ENCODE measurements at places on chromosomes 1 and 21.

DNA sequence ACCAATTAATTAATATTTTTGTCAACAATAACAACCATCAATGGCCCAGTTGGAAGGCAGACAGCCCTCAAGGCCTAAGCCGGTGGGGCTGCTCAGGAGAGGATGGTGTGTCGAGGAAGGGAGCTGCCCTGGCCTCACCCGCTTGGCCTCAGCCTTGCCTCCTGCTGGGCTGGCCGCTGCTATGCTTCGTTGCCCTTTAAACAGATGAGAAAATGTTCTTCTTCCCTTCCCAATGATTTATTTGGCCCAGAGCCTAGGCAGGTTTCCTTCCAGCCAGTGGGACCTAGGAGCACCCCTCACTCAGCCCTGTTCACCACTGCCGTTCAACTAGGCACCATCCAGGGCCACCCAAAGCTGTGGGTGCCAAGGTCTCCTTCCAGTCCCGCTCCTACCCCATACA lies 3.1 kb upstream of the ADGRB2 start:
- no peak for DNase-seq

DNA sequence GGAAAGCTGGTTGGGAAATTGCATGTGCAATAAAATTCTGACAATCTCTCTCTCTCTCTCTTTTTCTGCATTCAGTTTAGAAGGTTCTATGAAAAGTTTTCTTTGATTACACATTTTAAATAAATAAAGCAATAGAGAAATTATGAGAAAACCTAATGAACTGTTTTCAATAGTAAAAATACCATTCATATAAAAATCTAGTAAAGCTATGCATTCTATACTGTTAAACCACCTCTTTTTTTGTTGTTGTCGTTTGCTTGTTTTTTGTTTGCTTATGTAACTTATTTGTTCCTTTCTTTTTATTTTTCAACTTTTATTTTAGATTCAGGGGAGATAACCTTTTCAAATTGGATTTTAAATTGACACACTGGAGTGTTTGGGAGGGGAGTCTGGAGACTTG lies 14.1 kb upstream of the OR2B11 start:
- no peak for DNase-seq

DNA sequence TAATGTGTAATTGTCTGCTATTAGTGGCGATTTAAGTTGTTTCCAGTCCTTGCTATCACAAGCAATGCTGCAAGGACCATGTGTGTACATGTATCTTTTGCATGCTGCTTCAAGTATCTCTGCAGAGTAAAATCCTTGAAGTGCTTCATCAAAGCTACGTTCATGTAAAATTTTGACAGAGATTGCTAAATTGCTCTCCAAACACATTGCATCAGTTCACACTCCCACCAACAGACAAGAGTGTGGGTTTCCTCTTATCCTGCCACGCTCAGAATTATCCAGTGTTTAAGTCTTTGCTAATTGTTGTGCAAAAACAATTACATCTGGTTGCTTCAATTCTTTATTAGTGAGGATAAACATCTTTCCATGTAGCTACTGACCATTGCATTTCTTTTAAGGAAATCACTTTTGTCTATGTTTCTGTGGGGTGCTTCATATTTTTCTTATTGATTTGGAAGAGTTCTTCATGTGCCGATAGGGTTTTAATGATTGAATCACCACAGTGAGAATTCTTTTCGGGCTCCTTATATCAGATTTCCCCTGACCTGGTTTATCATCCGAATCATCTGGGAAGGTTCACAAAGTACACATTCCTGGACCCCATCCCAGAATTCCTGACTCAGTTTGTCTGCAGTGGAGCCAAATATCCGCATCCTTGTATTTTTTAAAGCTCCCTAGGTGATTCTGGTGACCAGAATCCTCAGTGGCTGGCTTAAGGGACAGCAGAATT lies 56.3 kb upstream of the GALNT2 start:
- DNase-seq = no peak

GRCh38 chr1:112788561-112788960 lies 73.4 kb upstream of the PPM1J start:
- no peak for DNase-seq

DNA sequence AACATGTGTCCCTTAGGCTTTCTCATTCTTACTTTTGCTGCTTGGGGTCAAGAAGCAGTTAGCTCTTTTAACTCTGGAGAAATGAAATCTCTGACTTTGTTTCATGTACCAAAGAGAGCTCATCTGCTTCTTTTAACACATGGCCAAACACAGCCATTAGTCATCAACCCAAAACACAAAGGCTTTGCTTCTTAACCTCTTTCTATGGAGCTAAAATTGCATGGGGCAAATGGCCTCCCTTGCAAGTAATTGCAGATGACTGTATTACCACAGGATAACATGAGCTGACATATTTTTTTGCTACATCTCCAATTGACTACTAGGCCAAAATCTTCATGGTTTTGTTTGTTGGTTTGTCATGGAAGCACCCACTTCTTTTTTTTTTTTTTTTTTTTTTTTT lies 300.9 kb downstream of the BRINP3 start:
- no peak for DNase-seq

- DNase-seq = no peak
Measured at GRCh38 chr1:116981521-116982037, 20.0 kb upstream of the CD101 start.

GRCh38 chr1:154270833-154271232 lies 1.6 kb upstream of the HAX1 start:
- DNase-seq = no peak

DNA sequence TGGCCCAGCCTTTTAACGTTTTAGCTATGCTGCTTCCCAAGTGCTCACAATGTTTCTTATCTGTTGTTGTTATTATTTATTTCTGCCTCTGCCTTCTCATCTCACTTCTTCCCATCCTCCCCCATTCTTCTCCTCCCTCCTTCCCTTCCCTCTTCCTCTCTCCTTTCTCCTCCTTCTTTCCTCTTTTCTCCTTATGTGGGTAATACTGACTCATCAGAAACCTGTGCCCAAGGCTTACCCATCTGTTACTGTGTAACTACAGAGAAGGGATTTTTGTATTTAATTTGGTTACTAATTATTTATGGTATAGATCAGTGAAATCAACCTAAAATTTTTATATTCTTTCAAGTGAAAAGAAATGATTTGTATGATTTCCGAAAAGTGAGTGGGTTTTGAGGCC lies 120.3 kb downstream of the KCNK2 start:
- no peak for DNase-seq

- DNase-seq = no peak
Measured at GRCh38 chr1:186819563-186819962, 9.2 kb upstream of the PLA2G4A start.

DNA sequence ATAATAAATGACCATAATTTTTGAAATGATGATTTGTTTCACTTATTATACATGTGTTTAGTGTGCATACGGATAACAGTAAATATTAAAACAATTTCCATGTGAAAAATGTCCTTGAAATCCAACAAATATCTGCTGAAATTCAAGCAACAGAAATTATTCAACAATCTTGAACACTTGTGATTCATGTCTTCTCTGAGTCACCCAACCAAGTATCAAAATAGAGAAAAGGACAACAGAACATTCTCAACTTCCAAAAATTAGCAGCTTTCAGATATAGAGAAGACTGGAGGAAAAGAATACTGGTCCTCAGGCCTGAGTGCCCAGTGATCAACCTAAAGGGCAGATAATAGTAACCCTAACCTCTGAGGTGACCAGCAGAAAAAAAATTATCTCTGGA lies 90.8 kb downstream of the VAV3 start:
- no peak for DNase-seq
